ENCODE measurements at places on chromosomes 5 and 9.
A peak's percentile ranks its signal among the peaks of the same experiment; 100 is the strongest.

DNA sequence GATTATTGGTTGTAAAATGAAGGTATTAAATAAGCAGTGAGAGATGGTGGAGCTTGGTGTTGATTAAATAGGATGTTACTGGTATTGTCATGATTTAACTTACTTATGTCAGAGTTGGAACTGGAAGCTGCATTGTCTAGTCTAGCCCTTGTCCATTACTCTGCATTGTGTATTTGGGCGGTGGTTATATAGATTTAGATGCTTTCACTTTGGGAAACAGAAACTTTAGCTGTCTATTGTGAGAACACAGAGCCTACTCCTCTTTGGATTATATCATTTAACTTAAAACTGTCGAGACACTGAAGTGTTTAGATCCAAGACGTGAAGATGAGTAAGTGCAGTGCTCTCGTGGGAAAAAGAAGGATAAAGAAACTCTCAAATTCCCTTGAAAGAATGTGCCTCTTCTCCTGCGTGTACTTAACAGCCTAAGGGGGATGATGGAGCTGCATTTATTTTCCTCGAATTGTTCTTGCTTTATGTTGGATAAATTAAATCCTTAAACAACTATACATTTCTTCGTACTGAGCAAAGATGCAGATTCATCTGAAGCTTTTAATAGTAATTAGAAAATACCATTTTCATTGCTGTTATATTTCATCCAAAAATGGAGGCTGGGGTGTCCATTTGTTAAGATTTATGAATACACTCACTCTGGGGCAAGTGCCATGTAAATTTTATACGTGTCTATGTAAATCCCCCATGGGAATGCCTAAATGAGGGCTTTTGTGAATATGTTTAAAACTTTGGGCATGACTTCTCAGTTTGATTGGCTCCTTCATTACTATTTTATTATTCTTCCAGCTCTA is 21.6 kb downstream of the FBXL7 start:
- DNase-seq, result no peak

GRCh38 chr5:110630350-110630749 is 96.1 kb downstream of the TMEM232 start:
- DNase-seq, result no peak

GRCh38 chr5:80160242-80160641 is 95.6 kb downstream of the SERINC5 start:
- no peak for DNase-seq

DNA sequence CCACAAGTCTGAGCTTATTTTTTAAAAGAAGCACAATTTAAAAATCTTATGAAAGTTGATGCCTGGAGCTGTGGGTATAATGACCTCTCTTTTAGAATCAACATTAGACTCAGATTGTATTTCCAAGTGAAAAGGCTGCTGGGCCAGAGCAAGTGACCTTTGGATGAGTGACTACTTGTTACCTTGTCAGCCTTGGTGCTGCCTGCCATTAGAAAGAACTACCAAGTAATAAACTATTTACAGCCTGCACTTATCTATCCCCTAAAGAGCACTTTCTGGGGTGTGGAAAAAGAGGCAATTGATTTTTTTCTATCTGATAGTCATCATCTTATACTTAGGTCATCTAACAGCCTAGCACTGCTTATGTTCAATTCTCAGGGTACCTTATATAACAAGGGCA is 134.9 kb upstream of the FBXL17 start:
- DNase-seq, result no peak

- no peak for DNase-seq
These were observed 26.5 kb downstream of the ANKRD33B start for GRCh38 chr5:10590226-10590999.

DNA sequence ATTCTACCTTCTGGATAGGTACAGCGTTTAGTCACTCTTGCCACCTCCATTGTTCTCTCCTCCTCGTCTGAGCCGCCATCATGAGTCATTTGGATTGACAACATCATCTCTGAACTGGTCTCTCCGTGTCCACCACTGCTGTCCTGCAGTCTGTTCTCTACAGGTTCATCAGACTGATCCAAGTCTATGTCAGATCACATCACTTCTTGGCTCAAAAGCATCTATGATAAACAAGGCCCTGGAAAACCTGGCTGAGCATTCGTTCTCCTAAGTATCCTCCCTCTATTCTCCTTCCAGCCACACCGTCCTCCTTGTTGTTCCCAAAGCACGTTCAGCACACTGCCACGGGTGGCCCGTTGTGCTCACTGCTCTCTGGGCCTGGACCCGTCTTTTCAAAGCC is 50.5 kb downstream of the CTNND2 start:
- no peak for DNase-seq

- DNase-seq, result no peak
These were observed 38.7 kb downstream of the COL23A1 start for GRCh38 chr5:178551468-178551867.

GRCh38 chr9:15746905-15747304 is 194.1 kb downstream of the CCDC171 start:
- no peak for DNase-seq

DNA sequence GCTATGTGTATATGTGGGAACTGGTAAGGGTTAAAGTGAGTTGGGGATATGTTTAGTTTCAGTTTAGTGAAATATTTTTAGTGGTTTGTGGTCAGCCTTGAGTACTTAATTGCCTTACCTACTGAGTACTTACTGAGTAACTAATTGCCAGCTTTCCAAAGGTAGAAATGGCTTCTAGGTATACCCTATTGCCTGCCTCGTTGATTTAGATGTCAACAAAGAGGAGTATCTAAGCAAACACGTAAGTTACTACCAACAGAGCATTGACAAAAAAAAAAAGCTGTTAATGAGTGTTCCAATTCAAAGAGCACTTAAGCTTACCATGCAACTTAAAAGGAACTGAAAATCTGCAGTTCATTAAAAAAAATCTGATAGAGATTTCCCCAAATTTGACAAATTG is 8.8 kb downstream of the ATP10B start:
- DNase-seq, result no peak

- DNase-seq, result no peak
These were observed 37.7 kb downstream of the SPARC start for GRCh38 chr5:151648988-151649387.

- DNase-seq, result no peak
These were observed 25.1 kb upstream of the CD180 start for GRCh38 chr5:67221487-67222242.

DNA sequence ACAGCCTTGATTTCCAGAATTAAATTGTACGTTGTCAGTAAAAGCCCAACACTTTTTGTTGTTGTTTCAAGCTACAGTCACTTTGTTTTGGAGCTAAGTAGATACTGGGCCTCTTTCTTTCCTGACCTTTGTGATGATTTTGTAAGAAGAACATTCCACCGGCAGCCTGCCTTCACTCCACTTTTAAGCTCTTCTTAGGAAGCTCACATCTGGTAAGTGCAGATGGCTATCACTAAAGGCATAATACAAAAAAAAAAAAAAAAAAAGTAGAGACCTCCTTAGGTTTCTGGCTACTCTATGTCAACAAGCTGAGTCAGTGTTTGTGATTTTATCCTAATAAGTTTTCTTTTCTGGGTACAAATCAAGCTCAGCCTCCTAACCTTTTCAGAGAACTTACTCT is 1922.1 kb upstream of the WWC1 start:
- no peak for DNase-seq

GRCh38 chr5:34001241-34001841 is 6.5 kb downstream of the AMACR start:
- DNase-seq, result no peak

- no peak for DNase-seq
These were observed 3.6 kb downstream of the SRA1 start for GRCh38 chr5:140553657-140554056.

DNA sequence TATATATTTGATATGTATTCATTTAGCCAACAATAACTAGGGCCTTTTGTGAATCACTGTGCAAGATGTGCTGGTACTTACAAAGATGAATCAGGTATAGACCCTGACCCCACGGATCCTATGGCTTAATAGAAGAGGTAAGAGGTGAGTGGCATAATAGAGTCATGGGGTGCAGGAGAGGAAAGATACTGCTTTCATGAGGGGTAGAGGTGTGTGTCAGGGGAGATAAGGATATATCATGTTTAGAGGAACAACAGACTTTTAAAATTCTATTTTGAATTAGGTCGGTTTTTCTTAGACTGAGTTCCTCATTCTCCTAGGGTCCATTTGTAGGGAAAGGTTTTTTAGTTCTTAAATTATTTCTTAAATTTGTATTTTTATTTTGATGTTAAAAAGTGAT is 27.8 kb downstream of the ZCCHC7 start:
- no peak for DNase-seq

- DNase-seq, result no peak
These were observed 74.7 kb upstream of the ADAMTS16 start for GRCh38 chr5:5065472-5065871.

DNA sequence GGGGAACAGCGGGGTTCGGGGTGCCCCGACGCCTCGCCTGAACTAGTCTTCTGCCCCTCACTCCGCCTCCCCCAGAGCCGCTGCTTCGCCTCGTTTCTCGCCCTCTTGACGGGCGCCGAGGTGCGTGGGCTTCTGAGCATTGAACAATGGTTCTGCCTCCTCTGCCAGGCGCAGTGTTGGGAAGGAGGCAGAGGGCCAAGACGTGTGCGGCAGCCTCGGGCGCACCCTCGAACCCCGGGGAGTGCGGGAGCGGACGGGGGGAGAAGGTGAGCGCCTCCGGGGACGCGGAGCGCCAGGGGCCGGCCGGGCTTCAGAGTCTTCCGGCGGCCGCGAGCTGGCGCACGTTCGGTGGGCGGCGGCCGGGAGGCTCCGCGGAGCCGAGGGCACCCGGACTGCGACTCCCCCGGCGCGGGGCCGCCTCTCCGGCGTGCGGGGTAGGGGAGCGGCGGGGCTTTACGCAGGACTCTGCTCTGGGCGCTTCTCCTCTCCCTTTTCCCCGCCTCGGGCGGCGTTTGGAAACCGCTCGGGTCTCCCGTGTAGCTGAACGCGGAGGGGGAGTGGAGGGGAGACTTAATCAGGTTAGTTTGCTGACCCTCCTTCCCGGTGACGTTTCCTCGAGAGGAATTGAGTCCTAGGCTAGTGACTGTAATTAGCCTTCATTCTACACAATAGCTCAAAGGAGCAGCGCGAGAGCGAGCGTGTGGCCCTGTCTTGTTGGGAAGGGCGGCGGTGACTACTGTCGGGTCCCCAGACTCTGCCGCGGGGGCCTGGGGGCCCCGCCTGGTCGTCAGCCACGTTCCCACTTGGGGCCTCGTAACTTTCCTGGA is 1.1 kb downstream of the VLDLR start:
- DNase-seq, result peak; percentile 20

DNA sequence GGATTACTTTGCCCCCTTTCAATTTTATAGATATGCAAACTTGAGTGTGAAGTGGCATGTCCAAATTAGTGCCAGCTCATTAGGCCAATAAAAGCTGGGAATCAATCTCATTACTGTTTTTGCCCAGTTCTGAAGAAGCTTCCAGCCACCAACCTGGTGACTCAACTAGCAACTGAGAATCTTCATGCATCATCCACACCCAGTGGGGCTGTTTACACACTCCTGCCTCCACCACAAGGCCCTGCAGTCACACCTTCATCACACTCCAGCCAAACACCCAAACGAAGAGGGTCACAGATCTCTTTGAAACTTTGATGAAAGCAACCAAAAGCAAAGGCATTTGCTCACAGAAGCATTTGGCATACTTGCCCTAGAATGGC is 41.3 kb upstream of the S1PR3 start:
- no peak for DNase-seq

DNA sequence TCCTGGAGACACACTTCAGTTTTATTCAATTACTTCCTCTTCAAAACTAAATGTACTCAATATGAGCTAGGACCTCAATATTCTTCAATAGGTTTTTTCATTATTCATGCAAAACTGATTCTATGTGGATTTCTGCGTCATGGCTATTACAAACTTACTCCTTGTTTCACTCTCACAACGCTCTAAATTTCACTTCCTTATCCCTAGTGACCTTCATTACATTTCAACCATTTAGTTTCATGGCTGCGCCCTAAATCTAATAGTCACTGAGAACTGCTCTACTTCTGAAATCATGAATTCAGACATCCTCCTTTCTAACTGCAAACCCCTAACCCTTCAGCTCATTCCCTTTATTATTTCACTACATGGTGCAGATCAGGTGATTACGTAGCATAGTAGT is 93.9 kb downstream of the SLC25A46 start:
- no peak for DNase-seq

- DNase-seq, result no peak
These were observed 237.8 kb upstream of the NMUR2 start for GRCh38 chr5:152642880-152643279.

DNA sequence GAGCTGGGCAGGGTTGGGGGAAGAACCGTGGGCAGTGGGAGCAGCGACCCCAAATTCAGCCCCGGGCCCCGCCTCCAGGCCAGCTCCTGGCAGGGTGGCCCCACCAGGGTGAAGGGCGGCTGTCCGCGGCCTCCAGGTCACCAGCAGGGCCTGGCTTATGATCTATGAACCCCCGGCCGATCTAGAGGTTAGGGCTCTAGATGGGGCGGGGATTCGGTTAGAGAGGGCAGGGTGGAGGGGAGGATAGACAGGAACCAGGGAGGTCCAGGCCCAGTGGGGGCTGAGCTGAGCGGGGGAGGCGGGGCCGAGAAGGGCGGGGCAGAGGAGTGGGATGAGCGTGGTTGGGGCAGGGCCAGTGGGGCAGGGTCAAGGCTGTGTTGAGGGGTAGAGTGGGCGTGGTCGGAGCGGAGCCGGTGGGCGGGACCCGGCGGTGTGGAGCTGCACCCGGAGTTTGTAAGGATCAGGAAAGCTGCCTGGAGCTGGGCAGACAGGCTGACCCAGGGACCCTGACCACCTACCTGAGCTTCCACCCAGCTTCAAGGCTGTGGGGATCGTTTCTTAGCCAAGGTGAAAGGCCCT is 29.3 kb upstream of the OBP2B start:
- DNase-seq, result peak; percentile 22

DNA sequence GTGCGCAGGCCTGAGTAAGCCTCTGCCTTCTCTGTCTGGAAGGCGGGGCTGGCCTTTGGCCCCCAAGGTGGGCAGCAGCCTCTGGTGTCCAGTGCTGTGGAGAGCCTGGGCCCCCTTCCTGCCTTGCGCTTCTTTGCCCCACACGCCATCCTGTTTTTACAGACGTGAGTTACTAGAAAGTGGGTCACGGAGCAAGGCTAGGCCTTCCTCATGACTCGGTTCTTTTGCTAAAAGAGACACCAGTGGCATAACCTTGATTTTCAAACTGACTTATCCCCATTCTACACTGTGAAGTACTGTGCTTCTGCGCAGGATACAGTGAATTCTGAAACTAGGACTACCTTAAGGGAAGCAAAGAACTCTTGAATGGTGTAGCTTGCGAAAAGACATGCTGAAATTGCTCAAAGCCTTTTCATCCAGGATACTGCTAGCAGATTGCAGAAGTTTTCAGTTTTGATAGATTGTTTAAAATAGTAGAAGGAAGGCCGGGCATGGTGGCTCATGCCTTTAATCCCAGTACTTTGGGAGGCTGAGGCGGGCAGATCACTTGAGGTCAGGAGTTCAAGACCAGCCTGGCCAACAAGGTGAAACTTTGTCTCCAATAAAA is 7.2 kb downstream of the ROPN1L start:
- DNase-seq, result no peak

- DNase-seq, result no peak
These were observed 100.4 kb downstream of the FGF1 start for GRCh38 chr5:142585451-142585850.

GRCh38 chr5:151081431-151082281 is 822 bp upstream of the TNIP1 start:
- DNase-seq, result no peak

- no peak for DNase-seq
These were observed 8.0 kb downstream of the TCF7 start for GRCh38 chr5:134122530-134122929.
